NCI-H345 (cell line): ENCODE measurements at places on chromosomes 5 and 9.

- DNase-seq, result no peak
Measured at GRCh38 chr9:23766613-23767012, 59.4 kb downstream of the ELAVL2 start.

GRCh38 chr9:33177639-33178038, 10.5 kb upstream of the B4GALT1 start:
- no peak for DNase-seq

- no peak for DNase-seq
Measured at GRCh38 chr9:4287386-4287785, 12.5 kb downstream of the GLIS3 start.

DNA sequence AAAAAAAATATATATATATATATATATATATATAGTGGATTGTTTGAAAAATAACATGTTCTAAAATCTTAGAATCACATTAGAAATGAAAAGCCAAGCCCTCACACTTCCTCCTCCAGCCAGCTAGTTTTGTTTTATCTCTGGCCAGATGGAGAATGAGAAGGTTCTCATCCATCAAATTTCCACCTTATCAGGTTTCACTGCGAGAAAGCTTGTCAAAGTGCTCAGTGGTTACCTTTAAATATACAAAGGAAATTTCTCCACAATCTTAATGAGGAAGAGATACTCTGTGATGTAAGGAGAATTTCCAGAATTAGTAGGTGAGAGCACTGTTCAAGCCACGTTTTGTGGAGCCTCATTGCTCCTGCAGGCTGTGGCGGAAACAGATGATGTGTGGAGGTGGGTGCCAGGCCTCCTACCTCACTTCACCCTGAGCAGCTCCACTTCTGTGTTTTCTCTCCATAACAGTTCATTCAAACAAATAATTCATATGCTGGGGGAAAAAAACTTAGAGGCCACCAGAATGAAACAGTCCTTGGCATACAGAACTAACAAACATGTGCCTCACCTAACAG, 71.9 kb downstream of the CDK5RAP2 start:
- no peak for DNase-seq

DNA sequence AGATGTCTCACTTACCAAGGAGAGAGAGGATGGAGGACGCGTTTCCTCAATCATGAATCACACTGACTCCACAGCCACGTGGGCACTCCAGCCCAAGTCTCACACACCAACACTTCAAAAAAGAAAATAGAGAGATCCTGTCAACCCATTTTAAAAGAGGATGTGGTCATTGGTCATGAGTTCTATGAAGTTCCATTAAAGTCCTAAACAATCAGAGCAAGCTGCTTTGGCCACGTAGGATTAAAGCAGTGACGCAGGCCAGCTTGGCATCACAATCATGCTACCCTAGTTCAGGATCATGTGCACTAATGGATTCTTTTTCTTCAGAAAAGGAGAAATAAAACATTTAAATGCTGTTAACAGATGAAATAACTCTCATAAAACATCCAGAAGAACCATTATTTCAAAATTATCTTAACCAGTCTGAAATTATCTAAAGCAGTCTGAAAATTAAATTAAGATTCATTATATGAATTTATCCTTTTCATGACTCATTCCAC, 108.1 kb downstream of the SEMA5A start:
- no peak for DNase-seq

DNA sequence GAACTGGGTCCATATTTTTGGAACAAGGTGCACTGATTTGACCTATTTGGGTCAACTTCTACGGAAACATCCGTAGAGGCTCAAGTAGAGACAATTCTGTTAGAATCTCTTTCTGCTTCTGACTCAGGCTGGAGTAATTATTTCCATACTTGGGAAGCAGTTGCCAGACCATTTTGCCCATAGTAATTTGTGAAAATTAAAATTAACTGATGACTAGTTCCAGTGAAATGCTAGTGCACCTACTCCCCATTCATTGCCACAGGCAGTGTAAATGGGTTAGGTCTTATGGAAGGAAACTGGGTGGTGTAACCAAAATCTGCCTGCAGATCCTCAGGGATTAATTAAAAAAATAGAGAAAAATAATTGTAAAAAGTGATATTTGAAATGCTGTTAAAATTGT, 201.1 kb downstream of the TENT4A start:
- DNase-seq, result no peak

- no peak for DNase-seq
Measured at GRCh38 chr5:83846624-83847350, 126.1 kb upstream of the HAPLN1 start.

GRCh38 chr9:37992924-37993349, 76.1 kb downstream of the SHB start:
- no peak for DNase-seq

DNA sequence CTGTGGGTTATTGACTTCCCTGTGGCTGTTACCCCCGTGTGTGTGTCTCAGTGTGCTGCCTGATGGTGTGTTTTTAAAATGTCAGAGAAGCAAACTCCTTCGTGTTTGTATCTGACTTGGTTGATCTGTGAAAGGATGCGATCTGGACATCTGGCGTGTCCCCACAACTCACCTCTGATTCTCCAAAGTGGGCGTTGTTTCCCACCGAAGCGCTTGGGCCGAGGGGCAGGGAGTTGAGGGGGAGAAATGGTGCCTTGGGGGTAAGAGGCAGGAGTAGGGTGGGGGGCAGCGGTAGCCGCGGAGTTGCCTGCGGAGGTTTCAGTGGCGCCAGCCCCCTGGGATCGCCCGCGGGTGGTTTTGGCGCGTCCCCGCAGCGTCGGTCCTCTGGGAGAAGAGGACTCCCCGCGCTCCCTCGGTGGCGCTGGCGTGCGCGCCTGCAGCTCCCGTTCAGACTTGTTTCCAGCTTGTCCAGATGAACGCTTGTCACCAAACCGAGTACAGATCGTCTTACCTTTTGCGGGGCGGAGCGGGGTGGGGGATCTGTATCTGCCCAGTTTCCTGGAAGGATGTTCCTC, 1.1 kb downstream of the MAST4 start:
- DNase-seq, result peak; percentile 75

GRCh38 chr9:99103901-99104458, 933 bp upstream of the TGFBR1 start:
- no peak for DNase-seq

GRCh38 chr9:136187683-136188586, 17.0 kb downstream of the LHX3 start:
- no peak for DNase-seq

- DNase-seq, result no peak
Measured at GRCh38 chr5:943201-943917, 50.7 kb downstream of the TRIP13 start.

GRCh38 chr5:141875795-141876627, 2.2 kb downstream of the PCDH1 start:
- no peak for DNase-seq
